ENCODE measurements at places on chromosomes 3 and 15. TPM values are rescaled to one million over a fixed set of nuclear protein-coding genes. Genes with fewer than 3 reads are reported as not detected.

Gene TM4SF18
- total RNA-seq, result 6.0 TPM

Gene LCTL
- total RNA-seq, result not detected

- no peak for DNase-seq
Observed at GRCh38 chr15:78315686-78316282, 16.4 kb upstream of the SKIC8 start.

DNA sequence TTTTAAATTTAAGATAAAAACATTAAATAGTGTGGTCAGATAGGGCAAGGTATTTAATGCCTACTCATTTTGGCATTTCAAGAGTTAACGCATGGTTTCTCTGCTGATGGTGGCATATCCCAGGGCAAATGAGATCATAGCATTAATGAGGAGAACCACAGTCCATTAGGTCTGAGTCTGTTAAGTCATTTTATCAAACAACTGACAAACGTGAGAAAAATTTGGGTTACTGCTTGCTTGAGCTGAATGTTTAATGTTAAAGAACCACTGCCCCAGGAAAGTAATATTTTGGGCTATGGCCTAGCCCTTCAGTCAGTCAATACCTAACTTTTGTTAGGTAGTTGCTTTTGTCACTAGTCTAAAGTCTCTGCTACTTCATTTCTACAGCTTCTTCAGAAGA is 37.9 kb upstream of the SLC2A2 start:
- DNase-seq, result no peak

GRCh38 chr15:91853948-91854638 is 585 bp downstream of the SLCO3A1 start:
- peak; percentile 59 for DNase-seq

DNA sequence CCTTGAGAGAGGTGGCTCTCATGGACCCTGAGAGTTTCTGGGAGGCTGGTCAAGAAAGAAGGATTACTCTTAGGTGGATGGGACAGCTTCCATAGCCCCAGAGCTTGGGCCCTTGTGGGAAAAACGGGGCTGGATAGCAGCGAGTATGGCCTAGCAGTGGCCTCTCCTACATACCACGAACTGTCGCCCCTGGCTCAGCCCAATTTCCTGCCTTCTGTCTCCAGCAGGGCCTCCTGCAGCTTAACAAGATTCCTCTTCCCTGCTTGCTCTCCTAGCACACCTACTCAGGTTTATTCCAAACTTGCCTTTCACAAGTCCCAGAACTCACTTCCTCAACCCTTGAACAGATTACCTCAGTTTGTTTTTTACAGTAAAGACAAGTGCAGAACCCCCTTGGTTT is 139.7 kb upstream of the TPM1 start:
- no peak for DNase-seq

- DNase-seq, result peak; percentile 95
Observed at GRCh38 chr3:8658306-8659212, 14.0 kb upstream of the SSUH2 start.

Measured in heart left ventricle (tissue), 16 donors.